ENCODE measurements at places on chromosomes 1 and 21. TPM values are rescaled to one million over a fixed set of nuclear protein-coding genes. Genes with fewer than 3 reads are reported as not detected.

DNA sequence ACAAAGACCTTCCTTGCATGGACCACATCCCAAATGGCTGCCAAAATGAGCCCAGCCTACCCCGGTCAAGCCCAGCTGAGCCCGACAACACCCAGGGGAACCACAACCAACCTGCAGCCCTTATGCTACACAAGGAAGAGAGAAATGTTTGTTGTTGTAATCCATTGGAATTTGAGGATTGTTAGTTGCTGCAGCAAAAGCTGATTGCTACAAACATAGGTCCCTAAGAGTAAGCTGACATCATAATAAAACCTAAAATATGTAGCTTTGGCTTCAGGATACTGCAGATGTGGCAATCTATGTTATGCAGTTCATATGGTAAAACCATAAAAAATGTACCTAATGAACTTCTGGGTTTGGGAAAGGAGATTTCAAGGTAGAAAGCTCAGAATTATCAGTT, 65.5 kb upstream of the DNAH14 start:
- H3K27ac ChIP-seq = no peak overlapping the region
- no peak for DNase-seq
- peaks cover 20% of the 10 kb centered on the region for H3K27me3 ChIP-seq
- peaks cover 7% of the 10 kb centered on the region for H3K4me1 ChIP-seq
- H3K36me3 ChIP-seq = no peaks in the 10 kb centered on the region

PIGR gene
- total RNA-seq = not detected

ETNK2 gene
- total RNA-seq = 5.0 TPM

DNA sequence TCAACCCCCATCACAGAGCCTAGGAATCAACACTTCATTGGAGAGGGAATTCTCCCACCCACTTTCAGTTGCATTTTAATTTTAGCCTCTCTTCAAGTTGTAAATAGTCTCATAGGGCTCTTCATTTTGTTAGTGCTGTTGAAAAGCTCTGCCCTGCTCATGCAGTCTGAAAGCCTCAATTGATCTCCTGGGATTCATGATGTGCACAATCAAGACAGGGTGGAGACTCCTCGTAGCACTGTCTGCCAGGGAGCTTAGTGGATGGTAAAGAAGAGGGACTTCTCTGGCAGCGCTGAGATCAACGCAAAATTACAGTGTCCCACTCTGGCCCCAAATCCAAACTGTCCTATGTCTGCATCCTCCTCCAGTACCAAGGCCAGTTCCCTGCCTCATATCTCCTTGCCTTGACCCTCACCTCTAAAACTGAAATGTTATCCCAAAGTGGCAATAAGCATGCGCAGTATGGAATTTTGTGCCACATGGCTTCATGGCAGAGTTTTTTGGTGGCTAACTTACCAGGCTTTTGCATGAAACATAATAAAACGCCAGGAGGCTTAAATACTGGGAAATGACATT, 282.2 kb downstream of the CACNA1E start:
- DNase-seq = no peak
- no peak overlapping the region for H3K27ac ChIP-seq
- H3K27me3 ChIP-seq = no peaks in the 10 kb centered on the region
- no peak overlapping the region for H3K4me3 ChIP-seq
- no peaks in the 10 kb centered on the region for H3K4me1 ChIP-seq

- no peak overlapping the region for H3K4me3 ChIP-seq
- H3K4me1 ChIP-seq = peaks cover 8% of the 10 kb centered on the region
- H3K27ac ChIP-seq = no peak overlapping the region
- DNase-seq = no peak
These were observed 28.6 kb upstream of the NEK2 start for GRCh38 chr1:211703812-211704537.

- H3K4me1 ChIP-seq = peaks cover 8% of the 10 kb centered on the region
- H3K36me3 ChIP-seq = no peaks in the 10 kb centered on the region
These were observed 127.5 kb upstream of the DNAH14 start for GRCh38 chr1:224801844-224802490.

EFCAB14 gene
- 60.8 TPM for total RNA-seq

GRCh38 chr1:42908046-42908445, 50.6 kb downstream of the SLC2A1 start:
- H3K36me3 ChIP-seq = no peaks in the 10 kb centered on the region
- no peak for DNase-seq
- no peak overlapping the region for H3K27ac ChIP-seq
- H3K4me1 ChIP-seq = no peaks in the 10 kb centered on the region
- H3K4me3 ChIP-seq = no peak overlapping the region

GRCh38 chr1:15139654-15140350, 13.7 kb upstream of the TMEM51 start:
- no peak overlapping the region for H3K4me3 ChIP-seq
- H3K4me1 ChIP-seq = peaks cover 5% of the 10 kb centered on the region
- H3K27ac ChIP-seq = no peak overlapping the region

- H3K4me1 ChIP-seq = peaks cover 75% of the 10 kb centered on the region
- DNase-seq = peak; percentile 97
- peak overlapping the region; percentile 51 for H3K27ac ChIP-seq
- H3K4me3 ChIP-seq = peak overlapping the region; percentile 46
- H3K36me3 ChIP-seq = no peaks in the 10 kb centered on the region
These were observed 627.4 kb downstream of the LMO4 start for GRCh38 chr1:87956072-87956471.

SH3D21 gene
- 3.2 TPM for total RNA-seq

GRCh38 chr1:14606632-14607031, 8.1 kb downstream of the KAZN start:
- H3K4me1 ChIP-seq = no peaks in the 10 kb centered on the region

SPRR3 gene
- total RNA-seq = not detected

DNA sequence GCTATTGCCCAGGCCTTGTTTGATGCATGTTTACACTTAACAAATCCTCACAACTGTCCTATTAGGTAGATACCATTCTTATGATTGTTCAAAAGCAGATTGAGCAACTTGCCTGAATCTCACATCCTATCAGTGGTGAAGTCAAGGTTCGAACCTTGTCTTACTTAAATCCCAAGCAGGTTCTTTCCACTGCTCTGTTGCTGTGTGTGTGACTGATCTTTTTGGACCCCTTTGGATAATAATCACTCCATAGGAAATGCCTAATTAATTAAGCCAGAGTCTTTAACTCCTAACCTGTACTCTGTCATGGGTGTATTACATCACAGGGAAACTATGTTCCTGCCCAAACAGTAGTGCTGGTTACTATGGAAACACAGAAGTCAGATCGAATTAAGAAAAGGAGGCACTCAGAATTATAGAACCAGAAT, 84.2 kb downstream of the SPATA46 start:
- no peak overlapping the region for H3K4me3 ChIP-seq
- H3K27ac ChIP-seq = peak overlapping the region; percentile 12
- peaks cover 8% of the 10 kb centered on the region for H3K4me1 ChIP-seq
- DNase-seq = peak; percentile 38
- no peaks in the 10 kb centered on the region for H3K36me3 ChIP-seq

HCRTR1 gene
- total RNA-seq = not detected

- no peaks in the 10 kb centered on the region for H3K36me3 ChIP-seq
- no peak overlapping the region for H3K4me3 ChIP-seq
- no peak for DNase-seq
- H3K4me1 ChIP-seq = no peaks in the 10 kb centered on the region
- H3K27me3 ChIP-seq = peaks cover 58% of the 10 kb centered on the region
- H3K27ac ChIP-seq = no peak overlapping the region
These were observed 9.0 kb downstream of the FOXO6 start for GRCh38 chr1:41370225-41370624.

GRCh38 chr1:183870351-183871077, 65.6 kb downstream of the RGL1 start:
- no peaks in the 10 kb centered on the region for H3K27me3 ChIP-seq
- H3K4me3 ChIP-seq = peak overlapping the region; percentile 32
- peak overlapping the region; percentile 80 for H3K27ac ChIP-seq
- peak; percentile 4 for DNase-seq
- peaks cover 35% of the 10 kb centered on the region for H3K4me1 ChIP-seq

DNA sequence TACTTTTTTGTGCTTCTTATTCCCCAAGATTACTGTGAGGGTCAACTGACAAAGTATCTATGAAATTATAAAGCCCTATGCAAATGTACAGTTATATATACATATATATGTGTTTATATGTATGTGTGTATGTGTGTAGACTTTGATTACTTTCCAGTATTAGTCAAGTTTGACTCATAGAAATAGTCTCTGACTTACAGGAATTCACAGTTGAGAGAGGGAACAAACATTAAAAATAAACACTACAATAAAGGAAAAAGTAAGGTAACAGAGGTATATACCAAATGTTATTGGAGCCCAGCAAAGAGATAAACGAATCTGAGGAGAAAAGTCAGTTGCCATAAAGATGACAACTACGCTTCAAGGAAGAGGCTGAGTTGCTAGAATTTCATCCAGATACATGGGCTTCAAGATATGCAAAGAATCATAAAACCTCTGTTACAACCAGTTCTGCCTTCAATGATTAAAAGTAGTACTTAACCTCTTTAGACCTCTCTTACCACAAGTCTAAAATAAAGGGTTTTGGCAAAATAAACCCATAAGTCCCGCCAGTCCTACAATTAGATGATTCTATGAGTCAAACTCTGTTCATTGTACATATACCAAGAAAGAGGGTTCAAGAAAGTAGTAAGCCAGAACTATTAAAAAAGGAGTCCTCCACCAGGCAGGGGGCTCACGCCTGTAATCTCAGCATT, 7.2 kb downstream of the IFT25 start:
- H3K36me3 ChIP-seq = peaks cover 43% of the 10 kb centered on the region
- H3K4me1 ChIP-seq = peaks cover 27% of the 10 kb centered on the region
- peak; percentile 54 for DNase-seq
- H3K4me3 ChIP-seq = peak overlapping the region; percentile 19

FAM43B gene
- total RNA-seq = not detected

DNA sequence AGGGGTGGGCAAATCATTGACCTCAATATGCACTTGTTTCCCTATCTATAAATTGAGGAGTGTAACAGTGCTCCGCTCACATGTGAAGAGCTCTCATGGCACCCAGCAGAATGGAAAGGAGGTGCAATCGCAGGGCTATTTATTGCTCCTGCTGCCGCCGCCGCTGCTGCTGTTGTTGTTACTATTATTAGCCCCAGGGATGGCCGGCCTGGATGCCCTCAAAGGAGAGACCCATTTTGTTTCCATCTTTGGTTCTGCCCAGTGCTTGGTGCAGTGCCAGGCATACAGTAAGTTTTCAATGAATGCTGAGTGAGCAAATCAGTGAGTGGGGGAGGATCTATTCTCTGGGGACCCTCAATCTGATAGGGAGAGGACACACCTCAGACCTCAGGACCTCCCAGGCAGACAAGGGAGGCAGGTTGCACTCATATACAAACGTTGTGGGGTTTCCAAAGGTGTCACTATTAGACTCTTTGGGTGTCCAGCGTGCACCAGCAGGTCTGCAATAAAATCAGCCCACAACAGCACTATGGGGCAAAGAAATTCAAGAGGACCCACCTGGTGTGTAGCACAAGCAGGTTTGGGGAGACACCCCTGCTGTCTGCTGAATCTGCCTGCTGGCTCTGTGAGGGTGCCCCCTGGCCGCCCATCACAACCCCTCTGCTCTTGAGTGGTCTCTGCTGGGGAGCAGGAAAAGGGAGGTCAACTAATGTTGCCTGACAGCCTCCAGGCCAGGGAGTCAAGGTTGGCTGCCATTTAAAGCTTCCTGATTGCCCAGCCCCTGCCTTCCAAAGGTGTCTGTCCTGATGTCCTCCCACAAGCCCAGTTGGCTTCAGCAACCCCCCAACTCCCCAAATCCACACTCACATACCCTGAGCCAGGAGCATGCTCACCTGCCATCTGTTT, 136.3 kb downstream of the ACTL8 start:
- H3K27ac ChIP-seq = no peak overlapping the region
- no peak overlapping the region for H3K4me3 ChIP-seq
- peaks cover 8% of the 10 kb centered on the region for H3K4me1 ChIP-seq
- H3K36me3 ChIP-seq = no peaks in the 10 kb centered on the region
- no peak for DNase-seq

SLC44A5 gene
- not detected for total RNA-seq

DNA sequence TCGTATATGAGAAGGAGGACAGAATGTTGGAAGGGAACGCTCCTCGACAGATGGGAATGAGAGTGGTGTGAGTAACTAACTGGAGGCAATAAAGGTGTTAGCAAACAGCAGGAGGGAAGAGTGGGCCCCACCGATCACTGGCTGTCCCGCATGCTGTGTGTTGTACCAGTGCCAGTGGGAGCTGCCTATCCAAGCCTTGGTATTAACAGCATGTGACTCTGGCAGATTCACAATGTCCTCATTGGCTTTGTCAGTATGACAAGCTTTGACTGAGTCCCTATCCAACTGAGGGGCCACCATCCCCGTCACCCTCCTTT, 188.3 kb downstream of the NRIP1 start:
- H3K27me3 ChIP-seq = peaks cover 2% of the 10 kb centered on the region
- no peak overlapping the region for H3K4me3 ChIP-seq
- H3K4me1 ChIP-seq = peaks cover 70% of the 10 kb centered on the region
- DNase-seq = no peak

LRRC71 gene
- not detected for total RNA-seq

- peak overlapping the region; percentile 73 for H3K27ac ChIP-seq
- H3K27me3 ChIP-seq = peaks cover 1% of the 10 kb centered on the region
- no peaks in the 10 kb centered on the region for H3K36me3 ChIP-seq
- peak; percentile 35 for DNase-seq
These were observed 34.8 kb downstream of the ACOT7 start for GRCh38 chr1:6358757-6359201.

LRRC38 gene
- total RNA-seq = not detected

DNA sequence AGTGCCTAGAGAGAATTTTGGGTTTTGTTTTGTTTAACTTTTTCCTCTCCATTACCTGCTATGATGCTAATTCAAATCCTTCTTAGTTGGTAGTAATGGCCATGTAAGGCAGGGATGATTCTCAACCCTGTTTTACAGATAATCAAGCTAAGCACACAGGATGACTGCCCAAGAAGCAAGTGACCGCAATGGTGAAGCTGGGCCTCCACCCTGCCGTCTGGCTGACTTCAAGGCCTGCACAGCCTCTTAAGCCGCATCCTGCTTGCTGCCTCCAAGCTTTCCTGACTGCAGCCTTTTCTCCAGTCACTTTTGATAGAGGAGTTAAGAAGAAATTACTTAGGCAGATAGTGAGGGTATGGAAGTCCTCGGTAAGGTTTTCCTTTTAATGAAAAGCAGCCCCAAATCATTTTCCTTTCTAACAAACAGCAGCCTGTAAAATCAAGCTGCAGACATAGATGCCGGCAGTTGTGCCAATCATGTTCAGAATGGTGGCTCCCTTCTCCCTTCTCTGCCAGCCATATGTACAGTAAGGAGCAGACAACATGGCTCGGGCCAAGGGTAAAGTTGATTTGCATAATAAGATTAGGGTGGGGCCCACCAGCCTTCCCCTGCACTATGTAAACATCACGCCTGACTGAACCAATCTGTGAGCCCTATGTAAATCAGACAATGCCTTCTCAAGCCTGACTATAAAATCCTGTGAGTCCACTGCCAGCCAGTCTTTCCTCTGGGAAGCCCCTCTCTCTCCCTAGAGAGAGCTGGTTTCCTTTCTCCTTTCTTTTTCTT, 8.8 kb upstream of the CTBS start:
- no peak overlapping the region for H3K27ac ChIP-seq
- H3K36me3 ChIP-seq = no peaks in the 10 kb centered on the region
- DNase-seq = no peak
- H3K27me3 ChIP-seq = no peaks in the 10 kb centered on the region
- peaks cover 9% of the 10 kb centered on the region for H3K4me1 ChIP-seq

- DNase-seq = no peak
- H3K36me3 ChIP-seq = no peaks in the 10 kb centered on the region
- no peaks in the 10 kb centered on the region for H3K4me1 ChIP-seq
- no peak overlapping the region for H3K27ac ChIP-seq
These were observed 37.2 kb downstream of the C1orf94 start for GRCh38 chr1:34213956-34214355.

GRCh38 chr1:113978863-113979702, at the start of gene OLFML3:
Gene OLFML3, plus strand, starts transcription at chr1:113979474. Its CDS starts 43 bp downstream, at chr1:113979517.
- peaks cover 23% of the 10 kb centered on the region for H3K36me3 ChIP-seq
- peaks cover 4% of the 10 kb centered on the region for H3K27me3 ChIP-seq
- H3K4me3 ChIP-seq = peak within 1 kb of the TSS; percentile 91
- H3K27ac ChIP-seq = peak within 1 kb of the TSS; percentile 96
- peak; percentile 93 for DNase-seq

All from HFFc6 (cell line).